ENCODE measurements at places on chromosomes 6 and 20. TPM values are rescaled to one million over a fixed set of nuclear protein-coding genes. Genes with fewer than 3 reads are reported as not detected.

Gene SLC29A1
- 72.0 TPM for total RNA-seq

Gene STMND1
- total RNA-seq, result not detected

Gene L3MBTL1
- total RNA-seq, result 2.8 TPM

Gene RHAG
- not detected for total RNA-seq

GRCh38 chr20:51860111-51860882 is 58.0 kb upstream of the SALL4 start:
- DNase-seq, result no peak

- DNase-seq, result no peak
Observed at GRCh38 chr6:155187106-155187505, 76.7 kb upstream of the CLDN20 start.
